ENCODE measurements at places on chromosomes 1 and 21. TPM values are rescaled to one million over a fixed set of nuclear protein-coding genes. Genes with fewer than 3 reads are reported as not detected.

- H3K4me1 ChIP-seq: peaks cover 2% of the 10 kb centered on the region
- H3K27ac ChIP-seq: no peak overlapping the region
- no peak for DNase-seq
- H3K36me3 ChIP-seq: peaks cover 12% of the 10 kb centered on the region
- peaks cover 3% of the 10 kb centered on the region for H3K27me3 ChIP-seq
- no peak overlapping the region for H3K4me3 ChIP-seq
These were observed 55.3 kb upstream of the HSPA13 start for GRCh38 chr21:14438211-14438610.

HCN3 gene
- total RNA-seq: 5.0 TPM

DNA sequence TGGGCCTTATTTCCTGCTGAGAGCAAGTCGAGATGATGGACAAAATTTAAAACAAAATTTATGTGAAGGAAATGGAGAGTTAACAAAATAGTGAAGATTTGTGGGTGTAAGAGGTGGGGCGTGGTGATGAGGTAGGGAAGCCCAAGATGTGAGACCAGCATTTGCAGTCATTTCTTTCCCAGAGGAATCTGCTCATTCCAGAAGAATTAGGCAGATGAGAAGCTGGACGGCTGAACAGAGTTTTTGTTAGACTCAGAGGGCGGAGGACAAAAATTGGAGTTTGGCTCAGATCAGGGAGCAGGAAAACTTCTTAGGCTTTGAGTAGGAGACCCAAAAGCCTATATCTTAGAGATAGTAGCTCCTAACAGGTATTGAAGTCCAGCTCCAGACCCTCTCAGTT, 65.3 kb downstream of the CAMTA1 start:
- DNase-seq: no peak
- H3K27ac ChIP-seq: no peak overlapping the region
- H3K27me3 ChIP-seq: no peaks in the 10 kb centered on the region
- peaks cover 30% of the 10 kb centered on the region for H3K36me3 ChIP-seq
- H3K4me1 ChIP-seq: peaks cover 2% of the 10 kb centered on the region

DNA sequence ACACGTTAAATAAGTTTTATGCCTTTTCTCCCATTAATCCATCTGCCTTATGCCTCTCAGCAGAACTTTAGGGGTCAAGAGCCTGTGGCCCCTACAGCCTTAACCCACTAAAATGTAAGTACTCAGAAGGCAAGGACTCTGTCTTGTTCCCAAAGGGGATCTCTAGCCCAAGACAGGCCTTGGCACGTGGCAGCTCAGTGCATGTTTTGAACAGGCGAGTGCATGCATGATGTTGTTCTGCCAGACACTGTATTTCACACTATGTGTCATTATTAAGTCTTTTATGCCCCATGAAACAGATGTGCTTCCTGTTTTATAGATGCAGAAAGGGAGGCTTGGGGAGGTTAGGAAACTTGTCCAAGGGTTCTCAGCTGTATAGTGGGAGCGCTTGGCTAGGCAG, 102.8 kb downstream of the ETS2 start:
- DNase-seq: no peak
- H3K27me3 ChIP-seq: no peaks in the 10 kb centered on the region
- no peaks in the 10 kb centered on the region for H3K36me3 ChIP-seq

DNA sequence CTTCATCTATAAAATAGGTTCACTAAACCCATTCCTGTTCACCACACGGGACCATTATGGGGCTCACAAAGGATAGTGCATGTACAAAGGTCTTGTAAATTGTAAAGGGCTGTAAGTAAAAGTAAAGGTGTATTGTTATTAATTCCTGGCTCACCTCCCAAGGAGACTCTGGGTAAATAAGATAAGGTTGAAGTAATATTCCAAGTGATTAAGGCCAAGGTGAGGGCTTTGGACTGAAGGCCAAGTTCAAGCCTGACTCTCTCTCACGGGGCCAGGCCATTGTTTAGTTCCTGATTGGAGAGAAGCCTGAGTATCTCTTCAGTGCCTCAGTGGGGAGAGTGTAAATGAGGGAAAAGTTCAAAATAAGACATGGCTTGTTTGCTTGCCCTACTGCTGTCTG, 19.5 kb upstream of the ZFYVE9 start:
- peaks cover 4% of the 10 kb centered on the region for H3K27me3 ChIP-seq
- H3K27ac ChIP-seq: no peak overlapping the region

DNA sequence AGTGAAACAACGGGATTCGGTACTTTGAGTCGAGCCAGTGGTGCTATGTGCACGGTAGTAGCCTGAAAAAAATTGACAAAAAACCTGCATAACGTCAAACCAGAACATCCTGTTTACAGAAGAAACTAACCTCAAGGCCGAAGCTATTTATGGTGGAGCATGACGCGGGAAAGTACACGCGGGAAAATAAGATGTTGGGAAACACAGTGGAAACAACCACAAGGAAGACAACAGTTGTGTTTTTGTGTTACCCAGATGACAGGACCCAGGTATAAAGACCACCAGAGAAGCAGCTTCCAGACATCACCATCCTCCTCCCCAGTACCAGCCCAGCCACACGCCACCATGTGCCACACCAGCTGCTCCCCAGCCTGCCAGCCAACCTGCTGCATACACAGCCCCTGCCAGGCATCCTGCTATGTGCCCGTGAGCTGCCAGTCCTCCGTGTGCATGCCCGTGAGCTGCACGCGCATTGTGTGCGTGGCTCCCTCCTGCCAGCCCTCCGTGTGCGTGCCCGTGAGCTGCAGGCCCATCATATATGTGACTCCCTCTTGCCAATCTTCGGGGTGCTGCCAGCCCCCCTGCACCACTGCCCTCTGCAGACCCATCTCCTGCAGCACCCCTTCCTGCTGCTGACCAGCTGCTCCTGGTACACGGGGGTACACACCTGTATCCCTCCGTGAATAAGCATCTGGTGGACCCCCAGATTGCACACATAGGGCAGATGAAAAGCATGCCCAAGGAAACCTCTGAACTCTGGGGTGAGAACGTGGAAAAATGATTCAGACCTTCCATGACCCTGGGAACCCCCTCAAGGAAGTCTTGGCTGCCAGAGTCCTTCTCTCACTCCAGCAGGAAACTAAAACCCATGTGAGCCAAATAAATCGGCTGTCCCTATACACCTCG, at the start of gene KRTAP12-3:
TSS of gene KRTAP12-3 (plus strand) at position 298 of the 906 bp plus-strand sequence. CDS start at position 346, 48 bp downstream.
- peaks cover 55% of the 10 kb centered on the region for H3K36me3 ChIP-seq
- H3K4me1 ChIP-seq: peaks cover 38% of the 10 kb centered on the region
- peak within 1 kb of the TSS; percentile 90 for H3K27ac ChIP-seq
- DNase-seq: peak; percentile 52
- H3K4me3 ChIP-seq: peak within 1 kb of the TSS; percentile 65

GRCh38 chr1:155011004-155011416, 8.4 kb downstream of the ZBTB7B start:
- peaks cover 55% of the 10 kb centered on the region for H3K4me1 ChIP-seq
- no peak for DNase-seq
- H3K4me3 ChIP-seq: no peak overlapping the region
- no peaks in the 10 kb centered on the region for H3K27me3 ChIP-seq

DNA sequence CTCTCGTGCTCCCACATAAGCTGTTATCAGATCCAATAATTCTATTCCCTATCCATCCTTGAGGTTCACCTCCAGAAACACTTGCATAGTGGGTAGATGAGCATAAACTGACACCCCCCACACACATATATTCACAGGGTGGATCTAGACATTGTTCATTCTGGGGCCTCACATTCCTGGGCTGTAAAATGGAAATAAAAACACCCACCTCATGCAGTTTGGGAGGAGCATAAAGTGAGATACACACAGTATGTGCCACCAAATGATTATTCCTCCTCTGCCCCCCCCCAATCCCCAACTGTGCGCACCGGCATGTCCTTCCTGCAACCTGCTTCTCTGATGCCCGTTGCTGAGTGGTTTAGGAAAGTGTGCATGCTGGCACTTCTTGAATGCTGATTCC, 17.9 kb downstream of the PRDM15 start:
- peaks cover 14% of the 10 kb centered on the region for H3K4me1 ChIP-seq
- no peaks in the 10 kb centered on the region for H3K27me3 ChIP-seq
- H3K4me3 ChIP-seq: no peak overlapping the region
- H3K36me3 ChIP-seq: peaks cover 6% of the 10 kb centered on the region
- no peak overlapping the region for H3K27ac ChIP-seq

SPRR1A gene
- not detected for total RNA-seq

DNA sequence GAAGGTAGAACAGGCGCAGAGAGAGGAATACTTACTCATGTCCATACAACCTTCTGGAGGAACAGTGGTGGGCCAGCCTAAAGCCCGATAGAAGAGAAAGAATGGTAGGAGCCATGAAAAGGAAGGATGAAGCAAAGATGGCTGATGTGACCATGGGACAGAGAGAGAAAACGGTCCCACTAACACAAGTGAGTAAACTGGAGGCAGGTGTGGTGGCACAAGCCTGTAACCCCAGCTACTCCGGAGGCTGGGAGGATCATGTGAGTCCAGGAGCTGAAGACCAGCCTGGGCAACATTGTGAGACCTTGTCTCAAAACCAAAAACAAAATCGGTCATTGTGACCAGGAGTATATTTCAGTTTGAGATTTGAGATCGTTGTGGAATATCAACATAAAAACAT, 49.4 kb downstream of the C1orf198 start:
- no peak overlapping the region for H3K27ac ChIP-seq
- H3K36me3 ChIP-seq: no peaks in the 10 kb centered on the region
- peaks cover 24% of the 10 kb centered on the region for H3K27me3 ChIP-seq
- no peak for DNase-seq
- no peaks in the 10 kb centered on the region for H3K4me1 ChIP-seq
- H3K4me3 ChIP-seq: no peak overlapping the region

- H3K27ac ChIP-seq: no peak overlapping the region
- peaks cover 1% of the 10 kb centered on the region for H3K36me3 ChIP-seq
- H3K27me3 ChIP-seq: peaks cover 37% of the 10 kb centered on the region
These were observed 12.0 kb upstream of the ARHGEF19 start for GRCh38 chr1:16224472-16224871.

DNA sequence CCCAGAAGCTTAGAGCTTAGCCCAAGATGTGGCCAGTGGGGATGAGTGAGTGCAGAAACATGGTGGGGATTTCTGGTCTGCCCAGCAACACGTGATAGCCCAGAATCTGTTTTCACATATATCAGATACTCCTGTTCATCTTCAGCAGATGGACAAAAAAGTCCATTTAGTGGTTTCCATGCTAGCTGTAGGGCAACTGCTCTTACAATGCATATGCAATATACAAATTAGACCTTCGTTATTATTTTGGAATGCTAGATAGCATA, 96.9 kb upstream of the SGIP1 start:
- no peak overlapping the region for H3K4me3 ChIP-seq
- H3K36me3 ChIP-seq: peaks cover 9% of the 10 kb centered on the region
- peaks cover 32% of the 10 kb centered on the region for H3K4me1 ChIP-seq
- no peak for DNase-seq

GRCh38 chr1:51203121-51203873, 32.8 kb upstream of the RNF11 start:
- peaks cover 5% of the 10 kb centered on the region for H3K4me1 ChIP-seq
- no peaks in the 10 kb centered on the region for H3K27me3 ChIP-seq
- no peak overlapping the region for H3K27ac ChIP-seq
- DNase-seq: no peak
- no peak overlapping the region for H3K4me3 ChIP-seq

GRCh38 chr1:34982820-34983376, 2.2 kb downstream of the TMEM35B start:
- H3K4me1 ChIP-seq: peaks cover 28% of the 10 kb centered on the region
- peaks cover 18% of the 10 kb centered on the region for H3K36me3 ChIP-seq
- H3K27me3 ChIP-seq: no peaks in the 10 kb centered on the region
- H3K4me3 ChIP-seq: no peak overlapping the region

DNA sequence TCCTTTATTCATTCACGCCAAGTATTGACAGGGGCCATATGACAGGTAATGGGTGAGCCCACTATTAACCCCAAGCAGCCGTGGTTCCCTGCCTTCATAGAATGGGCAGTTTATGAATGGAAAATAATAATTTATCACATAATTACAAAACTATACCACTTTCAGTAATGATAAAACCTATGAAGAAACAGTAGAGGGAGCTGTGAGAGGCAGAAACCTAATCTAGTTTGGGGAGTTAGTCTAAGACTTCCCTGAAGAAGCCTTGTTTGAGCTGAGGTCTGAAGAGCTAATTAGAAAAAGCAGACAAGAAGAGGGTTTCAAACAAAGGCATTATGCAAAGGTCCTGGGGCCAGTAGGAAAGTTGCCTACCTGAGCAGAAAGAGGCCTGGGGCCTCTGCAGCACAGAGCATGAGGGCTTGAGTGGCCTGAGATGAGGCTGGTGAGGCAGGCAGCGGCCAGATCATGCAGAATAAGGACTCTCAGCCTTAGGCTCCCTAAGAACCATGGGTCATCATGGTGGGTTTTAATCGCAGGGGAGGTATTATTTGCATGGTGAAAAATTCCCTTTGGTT, 142.8 kb downstream of the ATG4C start:
- no peak overlapping the region for H3K4me3 ChIP-seq
- no peaks in the 10 kb centered on the region for H3K4me1 ChIP-seq
- peaks cover 7% of the 10 kb centered on the region for H3K27me3 ChIP-seq
- H3K27ac ChIP-seq: no peak overlapping the region
- no peak for DNase-seq

DNA sequence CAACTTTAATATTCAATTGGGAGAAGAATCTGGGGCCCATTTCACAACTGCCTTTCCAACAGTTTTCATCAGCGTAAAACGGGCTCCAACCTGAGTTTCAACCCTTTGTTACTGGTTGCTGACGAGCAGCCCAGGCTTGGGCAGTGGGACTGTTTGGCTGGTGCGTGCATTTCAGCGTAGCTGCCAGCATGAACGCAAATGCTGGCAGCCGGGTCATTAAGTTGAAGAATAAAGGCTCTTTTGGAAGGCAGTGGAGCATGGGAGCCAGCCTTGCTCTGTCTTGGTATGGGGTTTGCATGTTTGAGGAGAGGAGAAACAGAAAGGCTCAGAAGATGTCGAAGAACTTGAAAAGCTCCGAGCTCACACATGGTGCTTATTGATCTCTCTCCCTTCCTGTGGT, 40.7 kb downstream of the WDR3 start:
- H3K4me1 ChIP-seq: no peaks in the 10 kb centered on the region
- no peak overlapping the region for H3K4me3 ChIP-seq
- no peak for DNase-seq
- no peak overlapping the region for H3K27ac ChIP-seq
- H3K27me3 ChIP-seq: peaks cover 6% of the 10 kb centered on the region

DNA sequence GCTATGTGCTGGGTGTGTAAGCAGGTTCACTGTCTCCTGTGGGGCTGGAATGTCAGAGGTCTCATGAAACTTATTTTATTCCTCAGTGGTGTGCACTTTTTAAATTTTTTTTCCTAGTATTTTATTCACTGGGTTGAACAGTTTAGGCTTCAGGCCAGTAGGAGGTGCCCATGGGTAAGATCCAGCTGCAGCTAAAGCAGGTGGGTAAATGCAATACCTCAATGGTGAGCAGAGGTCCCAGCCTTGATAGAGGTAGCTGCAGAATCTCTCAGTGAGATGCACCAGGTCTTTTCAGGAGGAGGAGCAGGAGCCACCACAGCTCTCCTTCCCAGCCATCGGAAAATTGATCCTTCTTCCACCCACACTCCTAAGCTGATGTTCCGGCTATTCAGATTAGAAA, 12.6 kb upstream of the OR6N2 start:
- H3K4me3 ChIP-seq: no peak overlapping the region
- no peak for DNase-seq

HSD3B1 gene
- not detected for total RNA-seq

GRCh38 chr1:75083848-75084514, 50.2 kb upstream of the LHX8 start:
- H3K4me3 ChIP-seq: no peak overlapping the region
- no peak for DNase-seq
- H3K4me1 ChIP-seq: no peaks in the 10 kb centered on the region
- no peak overlapping the region for H3K27ac ChIP-seq
- H3K27me3 ChIP-seq: no peaks in the 10 kb centered on the region

- H3K4me1 ChIP-seq: no peaks in the 10 kb centered on the region
- peaks cover 9% of the 10 kb centered on the region for H3K27me3 ChIP-seq
- H3K27ac ChIP-seq: no peak overlapping the region
- H3K36me3 ChIP-seq: no peaks in the 10 kb centered on the region
- no peak overlapping the region for H3K4me3 ChIP-seq
- DNase-seq: no peak
These were observed 149.8 kb upstream of the ETV3 start for GRCh38 chr1:157288006-157288405.
